ENCODE measurements at places on chromosomes 5 and 9.

GRCh38 chr5:159749146-159749545, 167.1 kb upstream of the ADRA1B start:
- peak; percentile 38 for DNase-seq

- DNase-seq = peak; percentile 2
Observed at GRCh38 chr5:19496056-19496455, 491.9 kb downstream of the CDH18 start.

- no peak for DNase-seq
Observed at GRCh38 chr9:97411440-97411788, 482 bp upstream of the TDRD7 start.

DNA sequence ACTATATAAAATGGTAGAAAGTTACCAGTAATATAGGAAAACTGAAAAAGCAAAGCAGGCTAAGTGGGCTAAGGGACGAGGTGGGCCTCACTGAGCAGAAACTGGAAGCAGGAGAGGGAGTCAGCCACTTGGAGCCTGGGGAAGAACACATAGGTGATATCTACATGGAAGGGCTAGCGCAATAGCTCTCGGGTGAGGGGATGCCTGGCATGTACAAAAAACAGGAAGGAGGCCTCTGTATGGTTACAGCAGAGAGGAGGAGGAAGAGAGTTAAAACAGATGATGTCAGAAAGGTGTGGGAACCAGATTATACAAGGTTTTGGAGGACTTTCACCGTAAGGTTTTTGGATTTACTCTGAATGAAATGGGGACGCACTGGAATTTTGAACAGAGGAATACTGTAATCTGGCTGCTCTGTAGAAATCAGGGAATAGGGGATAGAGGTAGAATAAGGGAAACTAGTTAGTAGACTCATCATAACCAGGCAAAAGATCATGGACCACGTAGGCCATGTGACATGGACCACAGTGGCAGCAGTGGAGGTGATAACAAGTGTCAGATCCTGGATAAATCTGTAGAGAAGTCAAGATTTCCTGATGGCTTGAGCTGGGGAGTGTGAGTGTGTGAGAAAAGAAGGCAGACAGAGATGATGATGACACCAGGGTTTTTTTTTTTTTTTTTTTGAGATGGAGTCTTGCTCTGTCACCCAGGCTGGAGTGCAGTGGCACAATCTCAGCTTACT, 52.5 kb downstream of the FNBP1 start:
- DNase-seq = no peak

- no peak for DNase-seq
Observed at GRCh38 chr9:35790025-35790384, 1.4 kb upstream of the NPR2 start.

- DNase-seq = no peak
Observed at GRCh38 chr5:53930457-53930856, 370.0 kb downstream of the NDUFS4 start.

DNA sequence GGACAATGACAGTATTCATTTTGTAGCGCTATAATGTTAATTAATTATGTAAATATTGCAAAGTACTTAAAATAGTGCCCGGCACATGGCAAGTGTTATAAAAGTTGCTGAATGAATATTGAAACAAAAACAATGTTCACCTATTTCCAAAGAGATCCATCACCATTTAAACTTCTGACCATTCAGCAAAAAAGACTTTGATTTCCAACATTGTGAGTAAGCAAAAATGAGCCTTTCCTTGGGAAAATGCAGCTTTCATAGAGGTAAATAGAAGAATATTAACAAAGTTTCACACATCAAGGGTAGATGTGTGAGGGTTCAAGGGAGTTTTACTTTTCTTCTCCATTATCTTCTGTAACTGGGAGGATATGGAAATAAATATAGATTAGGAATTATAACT, 1089.4 kb upstream of the C9orf72 start:
- DNase-seq = no peak

DNA sequence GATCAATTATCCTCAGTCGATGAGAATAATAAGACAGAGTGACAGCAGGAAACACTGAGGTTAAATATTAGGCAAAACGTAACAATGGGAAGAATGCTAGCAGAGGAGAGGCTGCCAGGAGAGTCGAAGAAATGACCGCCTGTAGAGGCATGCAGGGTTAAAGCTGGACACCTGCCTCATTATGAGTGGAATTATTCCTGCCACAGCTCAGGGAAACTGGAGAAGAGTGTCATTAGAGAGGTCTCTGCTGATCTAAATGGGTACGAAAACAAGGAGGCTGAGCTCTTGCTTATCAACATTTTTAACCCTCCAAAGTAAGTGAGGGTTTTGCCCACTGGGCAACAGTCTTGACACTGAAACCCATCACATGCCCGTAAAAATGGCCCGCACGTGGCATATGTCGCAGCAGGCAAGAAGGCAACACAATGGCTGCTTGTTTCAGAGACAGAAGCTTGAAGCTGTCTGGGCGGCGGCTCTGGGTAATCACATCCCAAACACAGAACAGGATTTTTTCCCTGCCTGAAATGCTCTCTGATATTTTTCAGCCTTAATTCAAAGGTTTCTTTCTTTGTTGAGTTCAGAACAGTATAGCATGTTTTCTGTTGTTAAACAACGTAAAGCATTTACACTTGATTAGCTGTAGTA, 118.7 kb downstream of the MED27 start:
- no peak for DNase-seq

DNA sequence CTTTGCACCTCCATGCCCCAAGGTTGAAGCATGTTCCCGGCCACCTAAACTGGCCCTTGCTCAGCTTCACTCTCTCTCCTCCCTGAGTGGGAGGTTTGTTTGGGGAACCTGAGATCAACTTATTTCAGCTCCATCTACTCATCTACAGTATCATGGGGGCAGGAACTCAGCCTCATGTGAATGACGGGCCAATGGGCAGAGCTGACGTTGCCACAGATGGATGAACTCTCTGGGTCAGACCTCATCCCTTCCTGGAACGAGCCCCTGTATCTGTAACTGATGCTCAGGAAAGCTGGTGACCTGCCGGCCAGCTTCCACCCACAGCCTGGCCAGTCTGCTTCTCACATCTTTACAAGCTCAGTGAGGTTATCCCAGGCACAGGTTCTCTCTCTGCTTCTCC, 369.6 kb downstream of the IRX2 start:
- DNase-seq = no peak

Data from astrocyte of the spinal cord (primary cell).